ENCODE measurements at places on chromosomes 4 and X.

DNA sequence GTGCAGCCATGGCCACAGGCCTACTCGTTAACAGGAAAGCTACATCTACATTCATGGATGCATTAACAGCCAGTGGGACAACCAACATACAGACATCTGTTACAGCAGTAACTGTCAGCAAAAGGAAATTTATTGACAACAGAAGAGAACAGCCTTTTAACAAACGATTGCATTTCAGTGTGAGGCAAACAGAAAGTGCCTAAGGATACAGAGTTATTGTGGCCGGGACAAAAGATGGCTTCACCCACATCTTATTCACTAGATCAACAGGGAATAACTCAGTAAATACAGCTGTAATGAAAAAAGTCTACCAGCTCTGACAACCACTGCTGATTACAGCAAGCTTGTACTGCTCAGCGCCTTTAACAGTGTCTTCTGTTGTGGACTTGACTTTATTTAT lies 61.5 kb upstream of the TBL1X start:
- DNase-seq, result no peak

- no peak for DNase-seq
These were observed 29.0 kb upstream of the TMEM154 start for GRCh38 chr4:152708796-152709195.

- peak; percentile 41 for DNase-seq
These were observed 16.8 kb downstream of the APOO start for GRCh38 chrX:23890933-23891332.

DNA sequence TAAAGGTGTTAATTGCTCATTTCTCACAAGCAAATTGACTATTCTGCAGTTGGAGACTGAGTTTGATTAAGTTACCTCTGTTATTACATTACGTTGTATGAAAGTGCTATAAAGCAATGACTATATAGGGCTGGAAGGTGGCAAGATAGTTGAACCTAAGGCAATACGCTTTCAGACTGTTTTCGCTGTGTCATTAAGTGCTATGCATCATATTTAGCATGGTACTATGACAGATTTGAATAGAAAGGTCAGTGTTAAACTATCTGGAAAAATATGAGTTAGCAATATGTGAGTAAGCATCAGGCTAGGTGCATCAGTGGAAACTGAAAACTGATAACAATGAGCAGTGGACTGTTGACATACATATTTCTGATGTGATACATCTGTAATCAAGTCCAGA lies 206.0 kb upstream of the ARHGAP24 start:
- DNase-seq, result no peak

DNA sequence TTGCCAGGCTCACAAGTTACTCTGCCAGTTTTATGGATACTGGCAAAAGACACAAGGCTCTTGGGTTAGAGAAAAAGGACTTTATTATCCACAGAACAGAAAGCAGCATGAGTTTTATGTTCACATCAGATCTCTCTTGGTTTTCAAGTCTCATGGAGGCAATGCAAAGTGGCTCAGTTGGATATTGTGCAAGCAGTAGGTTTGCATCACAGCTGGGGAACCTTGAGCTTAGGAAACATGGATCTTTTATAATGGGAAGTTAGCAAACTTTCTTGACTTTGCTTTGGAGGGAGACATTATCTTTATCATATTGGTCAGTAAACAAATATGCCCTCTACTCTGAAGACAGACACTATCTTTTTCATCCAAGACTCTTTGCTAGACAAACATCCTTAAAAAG lies 109.2 kb upstream of the GRPR start:
- no peak for DNase-seq

DNA sequence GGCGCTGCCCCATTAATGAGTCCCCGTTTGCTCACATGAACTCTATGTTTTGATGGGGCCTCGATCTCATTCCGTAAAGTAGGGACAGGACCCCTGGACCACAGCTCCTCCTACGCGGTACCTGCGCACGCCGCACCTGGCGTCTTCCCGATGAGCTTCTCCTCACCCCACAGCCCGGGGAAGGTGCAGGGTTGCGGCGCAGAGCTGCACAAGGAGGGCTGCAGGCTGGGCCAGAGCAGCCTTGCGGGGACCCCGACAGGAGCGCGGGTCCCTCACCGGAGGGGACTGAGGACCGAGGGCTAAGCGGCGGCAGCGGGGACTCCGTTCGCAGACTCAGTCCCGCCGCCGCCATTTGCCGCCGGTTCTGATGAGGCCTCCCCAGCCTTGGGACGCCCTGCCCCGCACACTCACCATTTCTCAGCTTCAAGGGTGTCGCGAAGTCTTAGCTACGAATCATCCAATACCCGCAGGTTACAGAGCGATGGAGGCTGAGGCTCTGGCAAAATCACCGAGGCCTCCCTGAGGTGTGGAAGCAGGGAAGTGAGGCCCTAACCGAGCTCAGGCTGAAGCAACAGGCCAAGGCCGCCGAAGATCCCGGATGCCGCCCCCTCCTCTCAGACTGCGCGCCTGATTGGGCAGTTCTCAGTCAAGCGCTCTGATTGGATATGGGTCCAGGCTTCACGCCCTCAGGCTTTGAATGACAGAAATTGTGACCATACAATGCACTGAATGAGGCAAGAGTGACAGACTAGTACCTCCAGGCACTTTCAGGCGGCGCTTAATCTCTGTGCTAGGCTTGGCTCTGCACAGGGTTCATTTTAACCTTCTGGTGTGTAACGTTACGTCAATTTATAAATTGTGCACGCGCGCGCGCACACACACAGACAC lies 25.1 kb downstream of the ZNF721 start:
- peak; percentile 99 for DNase-seq

DNA sequence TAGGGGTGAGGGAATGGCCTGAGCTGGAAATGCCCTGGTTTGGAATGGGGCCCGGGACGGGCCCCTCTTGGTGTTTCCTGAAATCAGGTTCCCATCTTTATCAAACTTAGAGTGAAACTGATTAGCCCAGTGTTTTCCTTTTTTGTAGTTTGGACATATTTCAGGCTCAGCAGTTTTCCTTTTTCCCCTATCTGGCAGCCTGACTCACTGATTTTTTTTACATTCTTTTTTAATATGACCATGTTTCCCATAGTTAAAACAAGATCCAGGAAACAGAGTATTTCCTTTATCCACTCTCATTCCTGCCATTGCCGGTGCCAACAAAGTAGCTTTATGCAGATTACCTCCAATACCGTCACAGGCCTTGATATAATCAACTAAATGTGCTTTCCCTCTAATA lies 20.5 kb upstream of the C4orf17 start:
- no peak for DNase-seq

DNA sequence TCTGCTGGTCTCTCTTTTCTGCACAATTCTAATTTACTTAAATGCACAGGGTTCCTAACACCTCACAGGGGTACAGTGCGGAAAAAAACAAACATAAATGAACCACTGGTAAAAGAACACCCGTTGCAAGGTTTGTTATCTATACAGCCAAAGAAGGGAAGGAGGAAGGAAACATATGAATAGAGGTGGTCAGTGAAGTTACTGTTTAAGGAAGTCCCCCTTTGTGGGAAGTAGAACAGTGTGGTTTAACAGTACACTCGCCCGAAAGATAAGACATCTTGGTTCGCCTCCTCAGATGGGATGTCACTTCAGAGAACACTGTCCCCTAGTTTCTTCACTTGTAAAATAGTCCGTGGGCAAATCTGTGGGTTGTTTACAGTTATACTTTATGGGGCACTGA lies 57.5 kb downstream of the TEC start:
- DNase-seq, result no peak

- no peak for DNase-seq
These were observed 15.1 kb upstream of the TNIP2 start for GRCh38 chr4:2771264-2771663.

DNA sequence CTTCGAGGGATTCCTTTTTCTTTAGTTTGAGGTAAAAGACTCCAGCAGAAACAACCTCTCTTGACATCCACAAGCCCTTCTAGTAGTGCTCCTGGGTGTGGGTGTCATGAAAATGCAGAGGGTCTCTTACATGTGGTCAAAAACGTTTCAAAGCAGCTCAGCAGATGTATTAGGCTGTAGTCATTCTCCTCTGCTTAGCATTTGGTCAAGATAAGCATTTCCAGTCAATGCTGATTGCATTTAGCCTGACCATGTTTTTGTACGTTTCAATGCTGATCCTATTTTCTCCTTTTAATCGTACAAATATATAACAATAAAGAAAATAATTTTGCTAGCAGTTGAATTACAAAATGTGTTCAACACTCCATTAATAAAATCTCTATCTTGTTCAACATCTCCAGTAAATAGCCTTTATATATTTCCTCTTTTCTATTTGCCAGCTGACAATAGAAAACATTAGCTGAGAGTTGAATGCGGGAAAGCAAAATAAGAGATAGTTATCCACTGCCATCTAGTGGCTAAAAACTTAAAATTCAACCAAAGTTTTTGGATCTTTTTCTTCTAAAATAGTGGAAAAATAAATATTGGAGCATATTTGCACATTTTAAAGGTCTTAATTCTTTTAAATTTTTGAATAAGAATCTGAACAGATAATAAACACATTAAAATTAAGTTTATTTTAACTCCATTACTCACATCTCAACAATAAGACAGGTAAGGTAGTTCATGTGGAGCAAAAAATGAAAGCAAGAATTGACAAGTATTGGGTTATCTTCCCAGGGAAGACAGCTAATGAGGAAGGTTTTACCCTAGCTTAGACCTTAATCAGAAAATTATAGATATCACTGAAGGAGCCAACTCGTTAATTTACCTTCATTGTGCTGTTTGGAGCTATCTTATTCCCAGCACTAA lies 15.2 kb upstream of the PACRGL start:
- peak; percentile 61 for DNase-seq
